Aorta (tissue), 5 donors: ENCODE measurements at places on chromosomes 4 and X.

DNA sequence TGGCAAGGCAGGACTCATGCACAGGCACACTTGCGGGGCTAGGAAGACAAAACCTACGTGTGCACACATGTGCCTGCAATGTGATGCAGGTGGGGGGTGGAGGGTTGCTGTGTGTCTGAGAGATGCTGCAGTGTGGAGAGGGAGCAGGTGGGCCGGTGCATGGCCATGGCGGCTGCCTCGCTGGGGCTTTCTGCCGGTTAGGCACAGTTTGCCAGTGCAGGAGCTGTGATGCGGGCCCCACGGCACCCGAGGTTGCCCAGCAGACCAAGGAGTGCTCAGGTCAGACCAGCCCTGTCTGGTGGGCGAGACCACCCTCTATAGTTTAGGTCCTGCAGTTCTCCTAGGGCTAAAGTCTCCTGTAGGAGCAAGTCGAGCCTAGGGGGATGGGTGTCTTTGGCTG is 4.4 kb upstream of the AFM start:
- DNase-seq = no peak

GRCh38 chrX:41335198-41335957 is 1.4 kb downstream of the DDX3X start:
- DNase-seq = no peak

- DNase-seq = no peak
Observed at GRCh38 chr4:7027284-7027683, 15.9 kb upstream of the TADA2B start.

GRCh38 chr4:145589916-145590702 is 29.1 kb upstream of the MMAA start:
- no peak for DNase-seq

GRCh38 chrX:11537141-11537540 is 128.6 kb downstream of the ARHGAP6 start:
- DNase-seq = no peak
